NAMALWA (cell line): ENCODE measurements at places on chromosomes 11 and 22.

DNA sequence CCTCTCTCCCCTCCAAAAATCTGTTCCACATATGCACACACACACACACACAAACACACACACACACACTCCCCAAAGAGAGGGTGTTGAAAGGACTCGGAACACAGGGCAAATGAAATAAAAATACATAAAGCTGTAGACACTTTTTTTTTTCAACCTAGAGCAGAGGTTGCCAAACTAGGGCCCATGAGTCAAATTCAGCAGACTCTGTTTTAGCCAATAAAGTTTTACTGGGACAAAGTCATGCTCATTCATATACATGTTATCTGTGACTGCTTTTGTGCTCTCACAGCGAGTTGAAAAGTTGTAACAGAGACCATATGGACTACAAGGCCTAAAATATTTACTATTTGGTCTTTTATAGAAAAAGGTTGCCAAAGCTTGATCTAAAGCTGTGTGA lies 8.9 kb downstream of the IMMP1L start:
- DNase-seq: no peak

- no peak for DNase-seq
Observed at GRCh38 chr22:40782521-40782920, 36.6 kb downstream of the SLC25A17 start.

DNA sequence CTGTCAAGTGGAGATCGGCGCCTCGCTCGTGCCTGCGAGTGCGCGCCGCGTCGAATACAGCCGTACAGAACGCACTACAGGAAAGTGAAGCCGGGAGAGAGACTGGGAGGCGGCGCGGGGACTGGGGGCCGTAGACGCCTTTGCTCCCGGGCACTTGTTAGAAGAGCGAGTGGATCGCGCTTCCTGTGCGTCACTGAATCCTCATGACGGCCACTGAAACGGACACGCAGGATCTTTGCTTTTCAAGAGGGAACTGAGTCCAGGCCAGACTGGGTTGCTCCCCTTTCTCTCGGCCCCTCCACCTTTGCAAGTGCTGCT lies 314 bp downstream of the RIC8A start:
- no peak for DNase-seq

DNA sequence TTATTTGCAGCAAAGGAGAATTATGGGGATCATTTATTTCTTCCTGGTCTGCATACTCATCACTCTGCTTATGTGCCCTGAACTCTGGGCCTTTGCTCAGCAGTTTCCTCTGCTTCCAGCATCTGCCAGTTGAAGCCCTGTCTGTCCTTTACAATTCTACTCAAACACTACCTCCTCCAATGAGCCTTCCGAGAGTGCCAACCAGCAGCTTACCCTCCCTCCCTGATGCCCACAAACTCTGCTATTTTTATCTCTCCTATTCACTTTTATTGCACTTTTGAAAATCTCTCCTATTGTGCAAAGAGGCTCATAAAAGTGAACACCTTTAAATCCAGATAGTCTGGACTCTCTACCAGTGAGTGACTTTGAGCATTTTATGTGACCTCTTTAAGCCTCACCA lies 3.6 kb upstream of the ME3 start:
- DNase-seq: no peak

- DNase-seq: no peak
Observed at GRCh38 chr11:34356576-34356912, 1.3 kb downstream of the ABTB2 start.

DNA sequence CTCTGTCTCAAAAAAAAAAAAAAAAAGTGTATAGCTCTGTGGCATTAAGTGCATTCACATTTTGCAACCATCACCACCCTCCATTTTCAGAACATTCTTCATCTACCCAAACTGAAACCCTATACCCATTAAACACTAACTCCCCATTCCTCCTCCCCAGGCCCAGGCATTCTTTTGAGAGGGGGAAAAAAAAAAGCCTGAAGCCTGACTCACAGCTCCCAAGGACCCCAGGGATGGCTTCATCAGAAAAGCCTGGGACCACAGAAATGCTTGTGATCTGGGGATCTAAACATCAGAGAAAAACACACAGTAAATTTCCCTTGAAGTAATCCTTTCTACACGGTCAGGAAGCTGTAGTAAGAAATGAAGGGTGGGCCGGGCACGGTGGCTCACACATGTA lies 10.7 kb upstream of the GTSE1 start:
- no peak for DNase-seq

DNA sequence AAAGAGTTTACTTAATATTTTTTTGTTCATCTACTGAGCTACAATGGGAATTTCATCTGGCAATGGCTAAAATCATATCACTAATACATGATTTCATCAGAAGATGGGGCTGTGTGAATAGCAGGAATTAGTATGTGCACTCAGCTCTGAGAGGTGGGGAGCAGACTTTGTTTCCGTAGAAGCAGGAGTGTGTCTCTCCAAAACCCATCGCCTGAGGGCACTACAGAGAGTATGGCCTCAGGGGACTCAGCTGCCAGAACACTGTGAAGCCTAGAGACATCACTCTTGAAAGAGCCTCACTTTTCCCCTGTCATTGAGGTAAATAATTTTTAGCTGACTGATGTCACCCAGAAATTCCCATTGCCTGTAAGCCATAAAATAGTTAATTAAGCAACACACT lies 261.4 kb upstream of the ISX start:
- DNase-seq: peak; percentile 16

DNA sequence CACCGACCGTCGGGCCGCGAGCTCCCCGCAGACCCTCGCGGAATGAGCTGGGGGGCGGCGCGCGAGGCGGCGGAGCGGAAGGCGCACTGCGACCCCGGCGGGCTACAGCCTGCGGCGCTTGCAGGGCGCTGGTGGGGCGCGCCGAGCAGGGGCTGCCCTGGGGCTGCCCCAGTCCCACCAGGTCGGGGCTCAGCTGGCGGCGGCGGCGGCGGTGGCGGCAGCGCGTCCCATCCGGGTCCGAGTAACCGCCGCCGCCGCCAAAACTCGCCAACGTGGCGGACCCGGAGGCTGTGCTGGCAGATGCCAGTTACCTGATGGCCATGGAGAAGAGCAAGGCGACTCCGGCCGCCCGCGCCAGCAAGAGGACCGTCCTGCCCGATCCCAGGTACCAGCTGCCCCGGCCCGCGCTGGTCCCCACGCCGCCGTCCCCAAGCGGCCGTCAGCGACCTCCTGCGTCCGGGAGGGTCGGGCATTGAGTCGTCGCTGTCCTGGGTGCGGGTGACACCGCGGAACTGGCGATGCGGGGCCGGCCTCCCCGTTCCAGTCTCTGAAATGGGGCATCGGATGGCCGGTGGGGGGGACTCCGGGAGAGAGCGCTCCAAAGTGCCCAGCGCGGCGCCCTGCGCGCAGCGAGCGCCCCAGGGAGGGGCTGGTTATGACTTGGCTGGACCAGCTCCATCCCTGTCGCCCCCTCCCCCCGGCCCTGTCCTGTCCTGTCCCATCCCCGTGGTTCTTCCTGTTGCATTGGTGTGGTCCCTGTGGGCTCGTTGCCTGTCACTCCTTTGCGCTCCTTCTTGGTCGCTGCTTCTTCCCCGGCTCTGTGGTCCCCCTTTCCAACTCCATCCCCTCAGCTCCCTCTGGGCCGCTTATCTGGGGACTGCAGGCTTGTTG lies 63.5 kb downstream of the CRYBB2 start:
- DNase-seq: no peak

DNA sequence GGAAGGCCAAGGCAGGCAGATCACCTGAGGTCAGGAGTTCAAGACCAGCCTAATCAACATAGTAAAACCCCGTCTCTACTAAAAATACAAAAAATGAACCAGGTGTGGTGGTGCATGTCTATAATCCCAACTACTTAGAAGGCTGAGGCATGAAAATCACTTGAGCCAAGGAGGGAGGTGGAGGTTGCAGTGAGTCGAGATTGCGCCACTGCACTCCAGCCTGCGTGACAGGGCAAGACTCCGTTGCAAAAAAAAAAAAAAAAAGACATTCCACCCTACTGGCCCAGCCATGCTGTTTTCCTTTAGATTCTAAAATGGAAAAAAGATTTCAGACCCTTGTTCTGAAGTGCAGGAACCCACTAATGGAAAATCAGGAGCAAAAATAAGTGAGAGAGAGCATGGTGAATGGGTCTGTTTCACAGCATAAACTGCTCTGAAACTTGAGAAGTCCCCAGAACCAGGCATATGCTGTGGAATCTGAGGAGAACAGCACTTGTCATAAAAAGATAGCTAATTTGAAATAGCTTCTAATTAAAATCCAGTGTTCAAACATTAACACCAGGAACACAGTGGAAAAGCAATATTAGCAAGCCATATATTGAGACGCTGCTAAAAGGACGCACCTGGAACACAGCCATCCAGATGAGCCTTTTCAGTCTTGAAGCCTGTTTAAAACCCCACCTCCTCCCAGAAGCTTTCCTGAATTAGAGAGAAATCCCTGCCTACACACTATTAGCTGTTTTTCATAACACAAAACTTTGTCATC lies 66.3 kb upstream of the CHRM4 start:
- no peak for DNase-seq

GRCh38 chr11:65417702-65418430 lies 4.7 kb upstream of the NEAT1 start:
- peak; percentile 56 for DNase-seq

- peak; percentile 77 for DNase-seq
Observed at GRCh38 chr22:36741204-36741793, 34.6 kb downstream of the IFT27 start.

DNA sequence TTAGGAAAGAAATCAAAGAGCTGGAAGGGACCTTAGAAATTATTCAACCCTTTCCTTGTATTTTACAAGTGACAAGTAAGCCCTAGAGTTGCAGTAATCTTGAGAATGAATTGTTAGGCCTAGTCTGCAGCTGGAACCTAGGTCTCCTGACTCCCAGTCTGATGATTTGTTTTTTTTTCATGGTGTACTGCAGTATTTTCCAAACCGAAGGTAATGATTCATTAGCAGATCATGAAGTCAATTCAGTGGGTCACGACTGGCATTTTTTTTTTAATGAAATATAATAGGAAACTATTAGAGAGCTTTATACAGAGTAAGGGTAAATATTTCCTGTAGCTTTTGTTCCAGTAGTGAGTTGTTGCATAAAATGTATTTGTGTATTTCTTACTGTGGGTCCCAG lies 42.8 kb downstream of the EXT2 start:
- DNase-seq: no peak

DNA sequence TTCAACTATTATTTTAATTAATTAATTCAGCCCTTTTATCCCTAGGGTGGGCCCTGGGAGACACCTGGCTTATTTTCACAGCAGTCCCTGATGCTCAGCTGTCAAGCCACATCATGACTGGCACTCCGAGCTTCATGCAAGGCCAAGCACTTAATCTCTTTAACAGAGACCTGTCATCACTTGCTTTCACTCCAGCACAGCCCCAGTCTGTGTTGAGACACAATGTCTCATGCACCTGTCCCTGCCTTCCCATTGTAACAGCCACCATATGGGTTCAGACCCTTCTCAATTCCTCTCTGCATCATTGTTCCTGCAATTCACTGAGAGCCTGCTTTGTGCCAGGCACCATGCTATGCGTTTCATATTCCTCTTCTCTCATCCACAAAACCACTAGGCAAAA lies 222.2 kb upstream of the TENM4 start:
- DNase-seq: no peak

DNA sequence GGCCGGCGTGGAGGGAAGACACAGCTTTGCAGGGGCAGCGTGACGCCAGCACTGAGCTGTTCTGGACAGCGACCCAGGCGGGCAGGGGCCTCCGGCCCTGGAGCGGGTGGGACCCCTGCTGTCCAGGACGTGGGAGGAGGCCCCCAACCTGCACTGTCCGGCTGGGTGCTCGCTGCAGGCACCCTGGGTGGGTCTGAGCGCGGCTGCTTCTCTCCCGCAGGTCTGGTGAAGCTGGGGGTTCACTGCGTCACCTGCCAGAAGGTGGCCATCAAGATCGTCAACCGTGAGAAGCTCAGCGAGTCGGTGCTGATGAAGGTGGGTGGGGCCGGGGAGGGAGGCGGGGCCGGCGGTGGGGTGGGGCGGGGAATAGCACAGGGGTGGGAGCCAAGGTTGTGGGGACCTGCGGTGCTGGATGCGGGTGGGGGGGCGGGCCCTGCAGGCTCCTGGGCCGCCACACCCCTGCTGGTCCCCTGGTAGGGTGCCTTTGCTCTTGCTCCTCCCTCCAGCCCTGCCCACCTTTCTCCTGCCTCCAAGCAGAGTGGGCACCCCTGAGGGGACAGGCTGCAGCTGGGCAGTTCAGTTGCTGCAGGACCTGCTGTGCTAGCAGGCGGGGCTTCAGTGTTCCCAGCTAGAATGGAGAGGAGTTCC lies 46.2 kb downstream of the BRSK2 start:
- peak; percentile 36 for DNase-seq

GRCh38 chr11:134445601-134446325 lies 33.7 kb upstream of the B3GAT1 start:
- DNase-seq: no peak

GRCh38 chr22:43823911-43824665 lies 12.0 kb upstream of the EFCAB6 start:
- DNase-seq: no peak

DNA sequence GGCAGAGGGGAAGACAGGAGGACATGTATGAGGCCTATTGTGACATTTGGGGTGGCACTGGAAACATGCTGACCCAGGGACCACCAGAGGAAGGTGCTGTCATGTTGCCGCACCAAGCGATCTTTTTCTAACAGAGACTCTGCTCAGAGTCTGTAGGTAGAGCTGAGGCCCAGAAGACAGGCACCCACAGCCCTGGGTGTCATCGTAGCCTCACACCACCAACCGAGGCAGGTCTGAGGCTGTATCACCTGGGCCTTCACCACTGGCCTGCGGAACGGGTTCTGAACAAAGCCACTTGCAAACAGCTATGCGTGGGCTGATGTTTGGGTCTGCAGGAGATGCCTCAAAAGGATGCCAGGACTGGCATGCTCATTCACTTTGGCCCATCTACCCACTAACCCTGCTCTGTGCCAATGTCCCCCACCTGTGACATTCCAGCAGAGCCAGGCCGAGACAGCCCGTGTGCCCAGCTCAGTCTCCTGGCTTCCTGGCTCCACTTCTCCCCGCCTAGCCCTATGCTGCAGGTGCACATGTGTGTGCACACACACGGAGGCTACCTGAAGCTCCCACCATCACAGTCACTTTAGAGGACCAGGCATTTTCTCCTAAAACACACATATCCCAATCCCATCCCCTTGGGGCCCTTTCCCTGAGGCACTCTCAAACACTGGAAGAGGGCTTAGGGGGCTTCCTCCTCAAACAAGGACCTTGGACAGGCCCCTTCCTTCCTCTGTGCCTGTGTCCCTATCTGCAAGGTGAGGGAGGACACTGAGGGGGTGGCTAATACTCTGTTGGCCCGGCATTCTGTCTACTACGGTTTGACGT lies 3.6 kb downstream of the TRIM29 start:
- no peak for DNase-seq

DNA sequence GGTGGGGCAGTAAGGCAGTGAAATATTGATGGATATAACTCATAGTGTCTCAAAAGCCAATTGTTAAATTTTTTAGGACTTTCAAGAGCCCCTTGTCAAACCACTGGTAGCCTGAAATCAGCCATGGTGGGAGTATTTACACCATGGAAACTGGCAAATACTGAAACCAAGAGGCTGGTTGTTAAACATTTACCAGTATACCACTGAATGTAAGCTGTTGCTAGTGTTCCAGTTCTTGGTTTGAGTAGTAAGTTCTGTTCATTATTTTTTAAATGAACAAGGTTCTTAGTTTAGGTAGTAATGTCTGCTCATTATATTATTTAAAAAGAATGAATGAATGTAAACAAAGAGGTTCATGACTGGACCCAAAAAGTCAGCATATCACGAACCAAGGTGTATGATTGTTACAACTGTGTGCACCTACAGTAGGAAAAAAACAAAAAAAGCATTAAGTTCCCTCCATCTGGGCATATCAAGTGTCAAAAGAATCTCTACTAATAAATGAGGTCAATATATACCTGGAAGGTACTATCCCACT lies 4.5 kb upstream of the EIF3F start:
- DNase-seq: no peak
